Kidney epithelial cell (primary cell): ENCODE measurements at places on chromosomes 16 and 17.

GRCh38 chr17:49969134-49969759, at the start of gene DLX4:
Gene DLX4 (plus strand): TSS chr17:49969190. CDS start chr17:49969469, 279 bp downstream.
- DNase-seq = no peak

- no peak for DNase-seq
These were observed 304.3 kb upstream of the XYLT1 start for GRCh38 chr16:17775061-17775460.

GRCh38 chr17:82912484-82913089, 72.8 kb upstream of the ZNF750 start:
- no peak for DNase-seq

DNA sequence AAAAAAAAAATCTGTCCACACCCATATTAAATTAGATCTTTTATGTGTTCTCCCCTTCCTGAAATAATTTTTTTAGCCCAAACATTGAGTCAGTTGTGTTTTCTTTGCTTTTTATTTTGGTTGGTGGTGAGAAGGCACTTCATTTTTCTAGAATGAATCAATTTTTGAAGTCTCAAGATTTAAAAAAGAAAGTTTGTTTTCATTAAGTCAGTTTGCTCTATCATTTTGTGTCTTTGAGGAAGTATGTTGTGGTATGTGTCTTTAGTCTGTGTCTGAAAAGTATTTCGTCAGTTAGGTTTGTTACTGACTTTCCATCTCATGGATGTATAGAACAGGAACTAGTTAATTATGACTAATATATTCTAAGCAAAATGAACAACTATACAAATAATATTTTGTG, 3.8 kb downstream of the IGF2BP1 start:
- DNase-seq = no peak

- DNase-seq = no peak
These were observed 11.7 kb downstream of the COX11 start for GRCh38 chr17:54956791-54957190.

- no peak for DNase-seq
These were observed 567.9 kb upstream of the CDH11 start for GRCh38 chr16:65689726-65690125.

DNA sequence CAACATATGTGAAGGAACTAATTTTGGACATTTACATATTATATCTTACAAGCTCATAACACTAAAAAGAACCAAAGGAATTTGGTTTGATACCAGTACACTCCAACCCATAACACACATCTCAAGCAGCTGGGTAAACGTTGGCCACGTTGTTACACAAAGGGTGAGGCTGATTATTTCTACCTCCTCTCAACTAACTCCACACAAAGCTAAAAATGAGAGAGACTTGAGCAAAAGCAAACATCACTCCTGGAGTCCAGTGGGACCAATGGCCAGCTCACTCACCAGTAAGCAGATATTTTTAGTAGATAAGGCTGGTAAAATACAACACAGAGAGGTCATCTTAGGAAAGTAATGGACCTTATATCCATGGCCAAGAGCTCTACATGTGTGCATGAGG, 207.6 kb downstream of the MRTFB start:
- DNase-seq = no peak

DNA sequence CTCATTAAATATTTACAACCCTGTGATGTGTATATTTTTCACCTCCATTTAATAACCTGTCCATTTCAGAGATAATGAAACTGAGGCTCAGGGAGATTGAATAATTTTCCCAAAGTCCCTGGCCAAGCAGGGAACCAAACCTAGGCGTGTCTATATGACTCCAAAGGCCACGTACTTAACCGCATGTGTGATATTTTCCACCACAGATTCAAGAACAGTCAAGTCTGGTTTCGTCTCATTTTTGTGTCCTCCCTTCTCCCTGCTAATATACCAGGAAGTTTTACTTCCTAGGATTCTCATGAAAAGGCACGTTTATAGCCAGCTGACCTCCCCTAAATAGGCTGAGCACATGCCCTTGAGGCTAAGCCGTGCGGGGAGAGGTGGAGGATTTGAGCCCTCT, 15.3 kb downstream of the WFIKKN2 start:
- no peak for DNase-seq

GRCh38 chr17:65559461-65559803, 2.0 kb downstream of the AXIN2 start:
- no peak for DNase-seq

GRCh38 chr17:43337684-43338428, 60.9 kb upstream of the ARL4D start:
- DNase-seq = no peak

GRCh38 chr17:82848022-82848592, 8.3 kb upstream of the ZNF750 start:
- DNase-seq = no peak

GRCh38 chr17:35241520-35241919, 1.4 kb upstream of the SLFN5 start:
- no peak for DNase-seq

- DNase-seq = no peak
These were observed 23.5 kb downstream of the TANC2 start for GRCh38 chr17:62989501-62989900.

- no peak for DNase-seq
These were observed 5.7 kb downstream of the NECAB2 start for GRCh38 chr16:83973581-83974385.

- DNase-seq = no peak
These were observed 27.4 kb upstream of the ADGRG1 start for GRCh38 chr16:57600952-57601580.

DNA sequence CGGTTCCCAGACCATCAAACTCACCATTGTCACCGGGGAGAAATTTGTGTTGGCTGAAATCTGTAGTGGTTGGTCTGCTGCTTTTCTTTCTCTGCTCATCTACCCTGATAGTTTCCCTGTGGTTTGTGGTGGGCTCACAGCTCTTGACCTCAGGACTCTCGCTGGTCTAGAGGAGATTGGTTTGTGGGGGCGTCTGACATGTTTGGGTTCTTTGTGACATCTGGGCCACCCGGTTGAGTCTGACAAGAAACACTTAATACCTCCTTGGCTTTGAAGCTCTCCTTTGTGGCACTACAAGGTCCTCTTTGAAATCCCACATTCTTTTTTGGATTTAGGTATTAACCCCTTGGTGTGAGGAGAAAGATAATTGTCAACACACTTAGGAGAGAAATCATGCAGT, 662.0 kb downstream of the WWOX start:
- no peak for DNase-seq

DNA sequence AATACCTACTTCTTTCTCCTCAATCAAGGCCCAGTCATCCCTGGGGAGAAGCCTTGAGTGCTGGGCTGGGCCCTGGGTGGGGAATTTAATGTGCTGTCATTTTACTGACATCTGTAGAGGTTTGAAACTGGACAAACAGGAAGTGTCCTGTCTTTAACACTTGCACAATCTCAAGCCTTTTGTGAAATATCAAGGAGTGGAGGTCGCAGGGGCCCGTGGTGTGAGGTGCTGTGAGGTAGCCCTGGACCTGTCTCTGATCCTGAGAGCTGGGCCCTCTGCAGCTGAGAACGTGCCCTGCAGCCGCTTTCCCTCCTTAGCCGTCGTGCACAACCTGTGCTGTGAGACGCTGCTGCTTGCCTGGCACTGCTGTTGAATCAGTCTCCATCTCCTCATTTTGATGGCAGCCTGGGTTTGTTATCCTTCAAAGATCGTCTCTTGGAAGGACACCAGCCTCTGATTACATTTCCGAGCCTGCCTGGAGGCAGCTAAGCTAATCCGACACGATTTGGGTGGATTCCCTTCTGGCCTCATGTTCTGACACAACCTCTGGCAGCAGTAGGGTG, 29.9 kb downstream of the SMARCE1 start:
- DNase-seq = no peak

DNA sequence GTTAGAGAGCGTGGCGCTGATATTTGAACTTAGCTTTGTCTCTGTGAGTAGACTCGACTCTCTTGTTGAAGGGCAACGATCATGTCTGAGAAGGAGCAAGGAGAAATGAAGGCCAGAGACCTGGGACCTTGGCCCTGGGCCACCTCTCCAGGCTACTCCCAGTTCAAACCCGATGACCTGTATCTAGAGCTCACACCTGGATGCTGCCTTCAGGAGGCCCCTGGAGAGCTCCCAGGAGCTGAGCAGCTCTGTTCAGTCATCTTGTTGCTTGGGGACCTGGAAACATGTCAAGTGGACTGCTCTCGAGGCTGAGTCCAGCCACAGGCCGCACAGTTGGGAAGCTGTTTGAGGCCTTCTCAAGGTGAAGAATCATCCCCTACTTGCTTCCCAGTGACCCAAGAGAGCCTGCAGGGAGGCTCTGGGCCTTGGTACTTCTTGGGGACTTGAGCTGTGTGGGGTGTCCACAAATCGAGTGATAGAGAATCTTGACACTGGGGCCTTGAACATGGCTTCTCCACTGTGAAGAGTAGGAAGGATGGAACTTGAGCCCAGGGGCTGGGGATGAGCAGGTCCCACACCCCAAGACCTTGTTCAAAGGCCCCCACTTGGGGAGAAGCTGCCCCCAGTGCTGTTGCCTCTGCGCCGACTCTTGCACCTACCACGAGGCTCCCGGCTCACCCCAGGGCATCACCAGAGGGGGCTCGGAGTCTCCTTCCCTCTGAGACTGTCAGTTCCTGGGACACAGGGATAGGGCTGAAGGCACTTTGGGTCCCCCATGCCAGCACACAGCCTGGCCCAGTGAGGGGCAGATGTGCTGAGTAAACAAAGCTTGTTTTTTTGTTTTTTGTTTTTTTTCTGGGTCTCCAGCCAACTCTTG, 112.1 kb downstream of the IRX5 start:
- no peak for DNase-seq

- no peak for DNase-seq
These were observed 26.8 kb downstream of the MEAK7 start for GRCh38 chr16:84477661-84478060.

DNA sequence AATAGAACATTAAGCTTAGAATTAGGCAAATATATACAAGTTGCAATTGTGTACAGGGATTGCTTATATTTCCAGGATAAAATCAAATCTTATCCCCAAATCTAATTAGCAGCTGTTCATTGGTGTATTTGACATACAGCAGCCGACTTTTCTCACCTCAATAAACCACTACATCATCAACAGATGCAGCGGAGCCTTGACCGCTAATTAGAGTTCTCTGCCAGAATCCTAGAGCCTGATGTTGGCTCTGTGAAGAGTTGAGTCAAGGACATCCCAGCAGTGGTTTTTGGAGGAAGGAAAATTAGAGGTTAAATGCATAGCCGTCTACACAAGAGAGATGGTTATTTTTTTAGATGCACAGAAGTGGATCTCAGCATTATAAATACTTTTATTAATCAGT, 221.9 kb upstream of the CACNG5 start:
- DNase-seq = no peak

GRCh38 chr17:70230850-70231640, 61.7 kb downstream of the KCNJ2 start:
- no peak for DNase-seq

DNA sequence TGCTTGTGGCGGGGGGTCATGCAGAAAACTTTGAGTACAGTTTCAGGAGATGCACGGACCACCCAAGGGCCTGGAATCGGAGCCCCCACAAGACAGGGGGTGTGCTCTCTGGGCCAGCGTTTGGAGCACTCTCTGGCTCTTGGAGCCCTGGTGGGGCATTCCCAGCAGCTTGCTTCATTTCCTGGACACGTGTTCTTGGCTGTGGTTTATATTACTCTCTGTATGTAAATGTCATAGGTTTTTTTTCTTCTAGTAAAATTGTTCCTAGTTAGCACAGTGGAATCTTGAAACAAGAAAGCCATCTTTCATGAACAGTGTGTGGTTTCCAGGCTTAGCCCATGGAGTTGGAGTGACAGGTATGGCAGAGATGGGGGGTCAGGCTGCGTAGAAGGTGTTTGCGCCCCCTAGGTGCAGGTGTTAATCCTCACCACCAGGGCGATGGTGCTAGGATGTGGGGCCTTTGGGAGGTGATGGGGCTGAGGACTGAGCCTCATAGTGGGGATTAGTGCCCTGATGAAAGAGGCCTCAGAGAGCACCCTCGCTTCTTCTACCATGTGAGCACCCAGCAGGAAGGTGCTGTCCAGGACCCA, 79.8 kb downstream of the JPH3 start:
- no peak for DNase-seq

GRCh38 chr17:20291853-20292252, 175.5 kb downstream of the LGALS9B start:
- DNase-seq = no peak

GRCh38 chr17:43176119-43176570, 5.1 kb downstream of the NBR1 start:
- no peak for DNase-seq

DNA sequence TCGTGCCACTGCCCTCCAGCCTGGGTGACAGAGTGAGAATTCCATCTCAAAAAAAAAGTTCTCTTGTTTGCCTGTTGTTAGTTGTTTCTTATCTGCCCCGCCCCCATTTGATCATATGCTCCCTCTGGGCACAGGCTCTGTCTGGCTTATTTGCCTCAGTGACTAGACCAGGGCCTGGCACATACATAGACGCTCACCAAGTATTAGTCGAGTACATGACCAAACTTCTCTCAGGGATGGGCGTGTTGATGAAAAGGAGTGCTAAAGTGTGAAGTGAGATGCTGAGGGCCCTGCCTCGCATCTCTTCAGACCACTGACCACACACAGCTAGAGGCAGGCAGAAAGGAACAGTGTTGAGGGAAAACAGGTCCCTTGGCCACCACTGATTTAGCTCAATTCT, 3.3 kb upstream of the HELZ start:
- DNase-seq = no peak

GRCh38 chr16:1592446-1592845, 19.4 kb downstream of the IFT140 start:
- DNase-seq = no peak

- DNase-seq = no peak
These were observed 222.5 kb downstream of the PRKCA start for GRCh38 chr17:66524877-66525276.

DNA sequence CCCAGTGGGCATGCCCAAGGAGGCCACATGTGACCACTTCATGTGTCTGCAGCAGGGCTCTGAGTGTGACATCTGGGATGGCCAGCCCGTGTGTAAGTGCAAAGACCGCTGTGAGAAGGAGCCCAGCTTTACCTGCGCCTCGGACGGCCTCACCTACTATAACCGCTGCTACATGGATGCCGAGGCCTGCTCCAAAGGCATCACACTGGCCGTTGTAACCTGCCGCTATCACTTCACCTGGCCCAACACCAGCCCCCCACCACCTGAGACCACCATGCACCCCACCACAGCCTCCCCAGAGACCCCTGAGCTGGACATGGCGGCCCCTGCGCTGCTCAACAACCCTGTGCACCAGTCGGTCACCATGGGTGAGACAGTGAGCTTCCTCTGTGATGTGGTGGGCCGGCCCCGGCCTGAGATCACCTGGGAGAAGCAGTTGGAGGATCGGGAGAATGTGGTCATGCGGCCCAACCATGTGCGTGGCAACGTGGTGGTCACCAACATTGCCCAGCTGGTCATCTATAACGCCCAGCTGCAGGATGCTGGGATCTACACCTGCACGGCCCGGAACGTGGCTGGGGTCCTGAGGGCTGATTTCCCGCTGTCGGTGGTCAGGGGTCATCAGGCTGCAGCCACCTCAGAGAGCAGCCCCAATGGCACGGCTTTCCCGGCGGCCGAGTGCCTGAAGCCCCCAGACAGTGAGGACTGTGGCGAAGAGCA, 4.4 kb downstream of the WFIKKN2 start:
- no peak for DNase-seq

GRCh38 chr17:752620-753219, 656 bp upstream of the GEMIN4 start:
- DNase-seq = no peak

- no peak for DNase-seq
These were observed 22.4 kb downstream of the NXPH3 start for GRCh38 chr17:49597928-49598655.

GRCh38 chr17:10172241-10172741, 26.1 kb downstream of the GAS7 start:
- no peak for DNase-seq

GRCh38 chr17:80738020-80738808, 193.6 kb downstream of the RPTOR start:
- DNase-seq = no peak

GRCh38 chr17:74210191-74211140, 2.9 kb upstream of the TTYH2 start:
- DNase-seq = no peak
